NCI-H187 (cell line): ENCODE measurements at places on chromosomes 3 and 15.

DNA sequence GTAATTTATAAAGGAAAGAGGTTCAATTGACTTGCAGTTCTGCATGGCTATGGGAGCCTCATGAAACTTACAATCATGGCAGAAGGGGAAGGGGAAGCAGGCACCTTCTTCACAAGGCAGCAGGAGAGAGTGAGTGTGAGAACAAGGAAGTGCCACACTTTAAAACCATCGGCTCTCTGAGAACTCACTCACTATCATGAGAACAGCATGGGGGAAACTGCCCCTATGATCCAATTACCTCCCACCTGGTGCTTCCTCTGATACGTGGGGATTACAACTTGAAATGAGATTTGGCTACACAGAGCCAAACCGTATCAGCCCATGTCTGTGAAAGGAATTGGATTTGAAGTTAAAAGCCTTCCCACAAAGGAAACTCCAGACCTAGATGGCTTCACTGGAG, 39.1 kb downstream of the TKT start:
- DNase-seq: no peak

GRCh38 chr3:9861626-9862130, 17.9 kb upstream of the RPUSD3 start:
- DNase-seq: no peak

DNA sequence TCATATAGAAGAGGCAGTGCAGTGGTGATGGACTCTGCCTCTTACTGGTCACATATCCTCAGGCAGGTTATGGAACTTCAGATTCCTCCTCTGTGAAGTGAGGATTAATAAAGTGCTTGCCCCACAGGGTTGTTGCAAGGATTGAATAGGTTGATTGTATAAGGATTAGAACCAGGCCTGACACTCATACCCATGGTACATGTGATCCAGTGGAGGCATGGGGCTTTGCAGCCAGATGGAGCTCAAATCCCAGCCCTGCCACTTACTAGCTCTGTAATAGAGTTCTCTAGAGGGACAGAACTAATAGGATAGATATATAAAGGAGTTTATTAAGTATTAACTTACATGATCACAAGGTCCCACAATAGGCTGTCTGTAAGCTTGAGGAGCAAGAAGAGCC, 184.6 kb upstream of the EIF1B start:
- DNase-seq: no peak

DNA sequence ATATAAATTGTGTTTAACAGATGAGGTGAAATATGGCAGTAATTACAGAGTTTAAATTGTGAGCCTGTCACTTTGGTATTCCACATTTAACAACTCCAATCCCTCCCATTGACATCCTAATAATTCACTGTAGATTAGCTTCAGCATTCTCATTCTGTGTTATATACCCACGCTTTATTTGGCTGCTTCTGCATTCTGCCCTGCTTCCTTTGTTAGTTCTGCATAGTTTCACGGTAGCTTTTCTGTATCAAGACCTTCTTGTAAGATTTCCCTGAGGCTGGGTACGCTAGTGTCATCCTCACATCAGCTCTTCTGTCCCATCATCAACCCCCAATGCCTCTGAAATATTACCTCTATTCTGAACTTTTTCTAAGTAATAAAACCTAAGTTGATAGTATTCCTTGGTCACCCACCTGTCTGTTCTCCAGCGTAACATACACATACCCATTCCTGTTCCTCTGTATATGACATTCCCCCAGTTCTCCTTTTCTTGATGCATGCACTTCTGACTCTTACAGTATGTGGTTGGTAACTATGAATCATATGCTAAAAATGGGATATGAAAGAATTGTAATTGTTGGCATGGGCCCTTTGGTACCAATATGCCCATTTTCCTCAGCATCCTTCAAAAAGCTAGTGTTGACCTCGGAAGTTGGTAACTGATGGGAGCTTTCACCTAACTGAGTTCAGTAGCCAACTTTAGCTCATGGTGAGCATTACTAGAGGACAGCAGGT, 171.2 kb downstream of the KLHL25 start:
- DNase-seq: no peak

- DNase-seq: no peak
Measured at GRCh38 chr3:188421151-188421821, 267.3 kb downstream of the LPP start.

- DNase-seq: no peak
Measured at GRCh38 chr15:88664151-88664778, 25.4 kb downstream of the ISG20 start.

- DNase-seq: no peak
Measured at GRCh38 chr3:187774185-187774789, 29.0 kb upstream of the BCL6 start.

GRCh38 chr3:138718849-138719248, 110.3 kb downstream of the FAIM start:
- DNase-seq: no peak

- DNase-seq: no peak
Measured at GRCh38 chr3:85977615-85978338, 1013.2 kb downstream of the VGLL3 start.

DNA sequence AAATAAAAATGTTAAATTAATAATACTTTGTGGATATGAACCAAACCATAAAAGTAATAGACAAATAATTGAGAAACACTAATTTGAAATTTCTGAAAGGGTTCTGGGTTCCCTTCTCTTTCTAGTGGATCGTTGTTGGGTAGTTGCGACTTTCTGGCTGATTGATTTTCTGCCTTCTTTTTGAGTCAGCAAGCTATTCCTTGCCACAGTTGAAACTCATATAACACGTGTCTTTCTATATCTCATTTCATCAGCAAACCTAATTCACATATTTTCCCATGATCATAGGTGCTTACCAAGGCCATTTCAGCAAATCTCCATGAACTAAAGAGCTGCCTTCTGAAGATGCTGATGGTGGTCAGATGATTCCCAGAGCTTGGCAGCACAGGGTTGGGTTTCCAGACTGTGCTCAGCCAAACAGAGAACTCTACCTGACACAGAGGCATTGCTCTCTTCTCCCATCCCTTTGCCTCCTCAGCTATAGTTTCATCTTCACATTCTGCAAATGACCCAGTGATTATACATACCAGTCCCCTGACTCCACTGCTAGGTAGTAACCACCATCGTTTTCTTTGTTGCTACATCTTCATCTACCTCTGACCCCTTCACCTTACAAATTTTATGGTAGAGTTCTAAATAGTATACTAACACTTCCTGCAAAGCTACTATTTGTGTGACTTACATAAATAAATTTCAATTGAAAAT, 383.9 kb upstream of the DPH6 start:
- no peak for DNase-seq

GRCh38 chr15:35603301-35603700, 57.3 kb upstream of the DPH6 start:
- DNase-seq: no peak

DNA sequence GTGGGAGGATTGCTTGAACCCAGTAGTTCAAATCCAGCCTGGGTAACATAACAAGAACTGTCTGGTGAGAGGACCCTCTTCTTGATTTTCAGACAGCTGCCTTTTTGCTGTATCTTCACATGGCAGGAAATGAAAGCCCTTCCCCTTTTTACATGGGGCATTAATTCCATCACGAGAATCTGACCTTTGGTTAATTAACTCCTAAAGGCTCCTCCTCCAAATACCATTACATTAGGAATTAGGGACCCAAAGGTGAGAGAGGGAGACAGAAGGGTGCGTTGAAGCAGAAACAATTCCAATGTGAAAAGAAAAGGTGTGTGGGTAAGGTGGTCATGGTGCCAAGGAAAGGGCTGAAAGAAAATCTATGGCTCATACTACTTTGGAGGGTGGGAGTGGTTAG, 536.2 kb downstream of the MAGI1 start:
- DNase-seq: no peak

DNA sequence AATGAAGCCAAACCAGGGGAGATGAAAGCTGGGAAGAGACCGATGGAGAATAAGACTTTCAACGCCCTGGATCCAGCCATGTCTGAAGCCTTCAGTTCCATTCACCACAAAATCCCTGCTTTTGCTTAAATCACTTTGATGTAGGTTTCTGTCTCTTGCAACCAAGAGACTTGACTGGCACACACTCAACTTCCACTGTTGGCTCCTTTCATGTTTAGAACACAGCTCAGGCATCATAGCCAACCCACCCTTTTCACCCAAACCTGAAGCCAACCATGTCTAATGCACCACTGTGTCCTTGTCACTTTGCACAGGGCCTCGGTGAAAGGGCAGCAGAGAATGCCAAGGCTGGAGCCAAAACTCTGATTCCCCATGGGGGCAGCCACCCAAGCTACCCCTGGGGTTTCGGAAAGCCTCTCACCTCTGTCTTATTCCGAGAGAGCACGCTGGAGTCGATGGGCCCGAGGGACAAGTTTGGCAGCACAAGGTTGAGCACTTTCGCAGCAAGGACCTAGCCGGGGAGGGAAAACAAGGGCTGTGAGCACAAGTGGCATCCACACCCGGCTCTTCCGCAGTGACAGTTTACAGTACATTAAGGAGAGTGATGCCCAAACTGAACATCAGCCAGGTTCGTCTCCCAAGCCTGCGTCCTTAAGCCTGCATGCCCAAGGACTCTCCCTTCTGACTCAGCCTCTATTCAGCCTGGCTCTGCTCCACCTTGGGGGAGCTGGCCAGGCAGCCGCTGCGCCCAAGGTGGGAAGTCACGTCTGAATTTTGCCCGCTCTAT, 37.6 kb downstream of the ABTB1 start:
- no peak for DNase-seq

- no peak for DNase-seq
Measured at GRCh38 chr3:33092496-33093254, 4.3 kb downstream of the GLB1 start.

DNA sequence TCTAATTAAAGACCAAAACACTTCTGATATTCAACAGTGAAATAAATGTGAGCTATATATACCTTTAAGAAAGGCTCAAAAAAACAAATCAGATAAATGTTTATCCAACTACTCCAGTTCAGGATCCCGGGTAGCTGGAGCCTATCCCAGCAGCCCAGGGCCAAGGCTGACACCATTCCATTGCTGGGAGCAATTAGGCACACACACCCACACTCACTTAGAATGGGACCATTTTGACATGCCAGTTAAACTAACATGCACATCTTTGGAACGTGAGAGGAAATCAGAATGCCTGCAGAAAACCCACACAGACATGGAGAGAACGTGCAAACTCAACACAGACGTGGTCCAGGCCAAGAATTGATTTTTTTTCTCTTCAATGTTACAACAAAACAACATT, 30.0 kb upstream of the PLSCR4 start:
- DNase-seq: no peak

- no peak for DNase-seq
Measured at GRCh38 chr3:126146034-126146433, 34.4 kb downstream of the ALDH1L1 start.

DNA sequence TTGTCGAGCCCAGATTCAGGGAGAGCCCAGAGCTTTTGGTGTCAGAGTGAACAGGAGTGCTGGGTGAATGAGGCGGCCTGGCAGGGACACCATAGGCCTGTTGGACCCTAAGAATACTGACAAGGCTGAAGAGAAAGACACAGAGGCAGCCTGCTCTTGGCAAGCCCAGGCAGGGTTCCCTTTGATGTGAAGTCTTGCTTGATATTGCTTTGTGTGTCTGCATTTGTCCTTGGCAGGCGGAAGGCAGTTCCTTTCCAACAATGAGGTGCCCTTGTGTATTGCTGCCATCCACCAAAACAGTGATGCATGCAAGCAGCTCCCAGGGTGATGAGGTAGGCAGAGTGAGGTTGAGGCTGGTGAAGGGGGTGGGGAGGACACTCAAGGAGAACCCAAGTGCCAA, 152.7 kb upstream of the TSC22D2 start:
- DNase-seq: no peak

GRCh38 chr15:76460347-76460746, 123.8 kb downstream of the ISL2 start:
- DNase-seq: no peak

GRCh38 chr15:57309856-57310760, 66.2 kb upstream of the CGNL1 start:
- DNase-seq: no peak
